ENCODE measurements at places on chromosomes 1 and 21. TPM values are rescaled to one million over a fixed set of nuclear protein-coding genes. Genes with fewer than 3 reads are reported as not detected.

The CYP4X1 gene
- not detected for total RNA-seq

The RHBG gene
- total RNA-seq, result not detected

The CD1D gene
- total RNA-seq, result not detected

The SWT1 gene
- 9.7 TPM for total RNA-seq

Data from SK-MEL-5 (cell line).